ENCODE measurements at places on chromosomes 16 and 17.
A peak's percentile ranks its signal among the peaks of the same experiment; 100 is the strongest.

DNA sequence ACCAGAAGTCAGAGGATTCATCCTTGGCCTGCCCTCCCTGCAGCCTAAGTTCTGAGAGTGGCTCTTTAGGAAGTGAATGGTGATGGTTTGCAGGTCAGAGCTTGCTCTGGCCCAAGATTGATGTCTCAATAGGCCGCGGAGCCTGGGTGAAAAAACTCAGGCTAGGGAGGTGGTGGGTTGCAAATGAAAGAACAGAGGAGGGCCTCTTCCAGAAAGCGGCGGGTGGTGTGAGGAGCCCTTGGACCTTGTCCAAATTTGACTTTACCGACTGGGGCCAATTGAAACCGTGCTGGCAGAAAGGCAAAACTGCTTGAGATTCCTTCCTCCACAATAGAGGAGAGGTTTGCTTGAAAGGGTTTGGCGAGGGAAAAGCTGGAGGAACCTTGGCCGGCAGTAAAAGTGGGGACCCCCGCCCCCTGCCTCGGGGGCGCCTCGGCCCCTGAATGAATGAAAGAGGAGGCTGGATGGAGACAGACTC is 331.3 kb downstream of the SEC14L1 start:
- no peak for DNase-seq
- H3K36me3 ChIP-seq: peaks cover 9% of the 10 kb centered on the region
- H3K27ac ChIP-seq: peak overlapping the region; percentile 100
- no peaks in the 10 kb centered on the region for H3K27me3 ChIP-seq

DNA sequence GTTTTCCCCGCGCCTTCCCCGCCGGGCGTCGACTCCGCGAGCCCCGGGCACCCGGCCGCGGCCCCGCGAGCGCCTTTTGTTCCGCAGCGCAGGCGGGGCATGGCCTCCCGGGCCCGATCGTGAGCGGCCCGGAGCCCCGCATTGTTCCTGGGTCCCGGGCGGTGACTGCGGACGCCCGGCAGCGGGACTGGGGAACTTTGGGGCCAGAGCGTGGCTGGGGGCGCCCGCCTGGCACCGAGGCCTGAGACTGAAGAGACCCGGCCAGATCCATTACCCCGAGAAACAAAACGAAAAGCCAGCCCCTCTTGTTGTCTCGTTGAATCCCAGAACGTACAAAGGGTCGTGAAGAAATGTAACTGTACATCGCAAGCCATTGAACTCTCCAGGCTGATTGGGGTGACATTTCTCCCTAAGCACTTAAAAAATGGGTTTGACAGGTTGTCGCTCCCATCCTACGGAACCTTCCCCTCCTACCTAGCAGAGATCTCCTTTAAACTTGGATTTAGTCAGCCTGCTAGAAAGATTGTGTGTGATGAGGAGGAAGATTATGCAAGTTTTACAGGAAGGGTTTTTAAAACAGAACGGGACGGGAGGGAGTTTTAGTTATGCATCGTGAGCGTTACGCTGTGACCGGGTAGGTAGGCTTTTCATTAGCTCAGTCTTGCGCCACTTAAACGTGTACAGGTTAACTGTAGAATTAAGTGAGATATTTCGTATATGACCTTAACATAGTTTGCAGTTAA is 825 bp downstream of the METTL9 start:
- peak overlapping the region; percentile 96 for H3K27ac ChIP-seq
- no peak for DNase-seq
- H3K4me3 ChIP-seq: peak overlapping the region; percentile 98
- H3K27me3 ChIP-seq: no peaks in the 10 kb centered on the region
- H3K36me3 ChIP-seq: peaks cover 8% of the 10 kb centered on the region

DNA sequence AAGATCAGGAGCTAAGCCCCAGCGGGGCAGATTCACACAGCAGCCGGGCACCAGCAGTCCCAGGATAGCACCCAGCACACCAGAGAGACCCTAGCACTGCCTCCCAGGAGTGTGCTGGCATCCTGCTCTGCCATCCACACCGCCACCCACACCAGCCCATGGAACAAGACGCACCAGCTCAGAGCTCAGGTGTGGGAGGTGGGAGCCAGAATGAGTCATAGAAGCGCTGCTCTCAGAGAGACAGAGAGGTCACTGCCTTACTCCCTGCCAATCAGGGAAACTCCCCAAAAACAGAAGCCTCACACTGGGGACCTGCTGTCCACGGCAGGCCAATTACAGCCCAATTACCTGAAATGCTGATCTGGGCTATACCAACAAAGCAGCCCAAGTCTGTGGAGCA is 64.9 kb downstream of the CDYL2 start:
- no peak overlapping the region for H3K4me3 ChIP-seq
- DNase-seq: no peak
- H3K27ac ChIP-seq: no peak overlapping the region

- H3K27me3 ChIP-seq: no peaks in the 10 kb centered on the region
- peaks cover 33% of the 10 kb centered on the region for H3K36me3 ChIP-seq
- H3K4me3 ChIP-seq: peak overlapping the region; percentile 30
- H3K4me1 ChIP-seq: peaks cover 41% of the 10 kb centered on the region
Measured at GRCh38 chr17:75476752-75477489, 20.5 kb downstream of the TMEM94 start.

GRCh38 chr17:75587675-75588595 is at the start of gene MYO15B:
TSS of gene MYO15B (plus strand) at chr17:75587800. CDS start at chr17:75588058, 258 bp downstream.
- peak within 1 kb of the TSS; percentile 39 for H3K27ac ChIP-seq
- H3K4me1 ChIP-seq: peaks cover 8% of the 10 kb centered on the region
- H3K27me3 ChIP-seq: peaks cover 43% of the 10 kb centered on the region
- H3K36me3 ChIP-seq: no peaks in the 10 kb centered on the region

GRCh38 chr16:7550096-7550495 is 217.5 kb downstream of the RBFOX1 start:
- H3K4me1 ChIP-seq: peaks cover 5% of the 10 kb centered on the region
- H3K27me3 ChIP-seq: no peaks in the 10 kb centered on the region
- no peak for DNase-seq

DNA sequence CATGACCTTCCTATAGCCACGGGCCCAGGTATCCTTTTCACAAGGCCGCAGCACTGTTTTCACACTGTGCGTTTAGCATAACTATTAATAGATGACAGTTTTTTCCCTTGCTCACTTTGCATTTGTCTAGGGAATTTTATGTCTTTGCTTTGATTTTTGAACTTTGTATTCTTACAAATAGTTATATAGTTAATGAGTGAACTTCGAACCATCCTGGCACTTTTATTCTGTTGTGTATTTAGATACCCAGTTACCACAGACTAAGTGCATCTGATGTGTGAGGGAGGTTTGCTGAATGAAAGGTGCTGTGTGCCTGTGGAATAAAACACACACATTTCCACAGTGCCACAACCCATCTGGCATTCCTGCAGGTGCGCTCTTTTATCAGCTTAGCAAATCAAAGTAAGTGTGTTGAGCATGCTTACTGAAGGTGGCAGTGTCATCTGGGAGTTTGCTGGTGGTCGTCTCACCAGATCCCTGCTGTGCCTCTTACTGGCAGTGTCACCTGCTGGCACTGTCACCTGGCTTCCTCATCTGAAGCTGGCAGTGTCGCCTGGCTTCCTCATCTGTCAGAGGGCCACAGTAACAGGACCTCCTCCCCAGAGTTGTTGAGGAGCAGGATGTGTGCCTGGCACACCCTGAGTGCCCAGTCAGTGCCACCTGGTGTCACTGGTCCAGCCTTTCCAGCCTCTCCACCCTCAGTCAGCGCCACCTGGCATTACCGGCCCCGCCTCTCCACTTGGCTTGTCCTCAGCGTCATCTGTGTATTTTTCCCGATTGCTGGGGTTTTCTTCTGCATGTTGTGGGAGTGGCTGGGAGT is 37.6 kb downstream of the USP10 start:
- H3K27me3 ChIP-seq: no peaks in the 10 kb centered on the region
- no peak for DNase-seq
- H3K4me1 ChIP-seq: peaks cover 4% of the 10 kb centered on the region
- no peak overlapping the region for H3K27ac ChIP-seq
- peaks cover 7% of the 10 kb centered on the region for H3K36me3 ChIP-seq
- H3K4me3 ChIP-seq: no peak overlapping the region

- no peak for DNase-seq
- H3K36me3 ChIP-seq: no peaks in the 10 kb centered on the region
- no peak overlapping the region for H3K4me3 ChIP-seq
- H3K27ac ChIP-seq: no peak overlapping the region
Measured at GRCh38 chr17:1978396-1978949, 46.7 kb downstream of the RTN4RL1 start.
